ENCODE measurements at places on chromosomes 7 and 10.

GRCh38 chr7:34544621-34545020 lies 113.4 kb upstream of the NPSR1 start:
- no peak for DNase-seq

GRCh38 chr7:22001345-22002004 lies 55.8 kb upstream of the CDCA7L start:
- peak; percentile 59 for DNase-seq

- no peak for DNase-seq
These were observed 7.4 kb upstream of the KAZALD1 start for GRCh38 chr10:101054351-101054750.

DNA sequence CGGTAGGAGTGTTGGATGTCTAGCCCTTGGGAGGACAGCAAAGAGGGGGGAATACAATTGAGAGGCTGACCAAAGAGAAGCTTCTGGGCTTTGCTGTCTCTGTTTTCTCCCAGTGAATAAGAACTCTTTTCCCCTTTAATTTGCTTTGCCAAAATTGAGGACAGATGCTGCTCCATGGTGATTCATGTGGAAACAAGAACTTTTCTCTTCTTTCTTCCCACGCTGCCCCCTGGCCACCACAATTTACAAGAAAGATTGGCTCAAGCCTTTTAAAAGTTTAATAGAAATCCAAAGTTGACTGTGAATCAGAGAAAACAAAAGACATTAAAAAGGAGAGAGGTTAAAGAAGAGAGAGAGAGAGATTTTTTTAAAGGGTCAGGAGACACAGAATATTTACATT lies 49.0 kb downstream of the PRR15 start:
- no peak for DNase-seq

DNA sequence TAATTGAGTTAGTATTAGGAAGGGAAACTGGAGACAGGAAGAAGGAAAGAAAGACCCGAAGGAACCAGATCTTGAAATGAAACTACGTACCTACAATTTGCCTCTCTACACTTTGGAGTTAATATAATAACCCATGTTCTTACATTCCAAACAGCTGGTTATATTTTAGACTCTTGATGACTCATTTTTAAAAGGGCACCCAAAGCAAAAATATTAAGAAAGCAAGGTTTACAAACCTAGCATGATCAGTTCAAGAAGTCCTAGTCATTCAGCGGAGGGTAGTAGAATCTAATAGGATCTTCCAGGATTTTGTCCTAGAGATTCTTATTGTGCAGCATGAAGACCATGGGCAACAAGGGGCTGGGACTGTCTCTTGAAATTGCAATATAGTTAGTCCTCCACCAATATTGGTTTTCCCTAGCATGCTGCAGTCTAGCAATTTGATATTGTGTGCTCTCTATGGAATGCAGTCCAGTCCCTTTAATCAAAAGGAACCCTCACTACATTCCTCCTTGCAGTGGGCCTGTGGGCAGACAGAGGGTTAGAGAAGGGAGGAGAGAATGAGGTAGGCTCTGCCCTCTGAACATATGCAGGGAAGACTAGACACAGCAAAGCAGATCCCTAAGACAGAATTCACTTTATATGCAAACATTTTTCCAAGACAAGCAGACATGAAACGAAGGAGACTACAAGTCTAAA lies 230.3 kb downstream of the INHBA start:
- no peak for DNase-seq

DNA sequence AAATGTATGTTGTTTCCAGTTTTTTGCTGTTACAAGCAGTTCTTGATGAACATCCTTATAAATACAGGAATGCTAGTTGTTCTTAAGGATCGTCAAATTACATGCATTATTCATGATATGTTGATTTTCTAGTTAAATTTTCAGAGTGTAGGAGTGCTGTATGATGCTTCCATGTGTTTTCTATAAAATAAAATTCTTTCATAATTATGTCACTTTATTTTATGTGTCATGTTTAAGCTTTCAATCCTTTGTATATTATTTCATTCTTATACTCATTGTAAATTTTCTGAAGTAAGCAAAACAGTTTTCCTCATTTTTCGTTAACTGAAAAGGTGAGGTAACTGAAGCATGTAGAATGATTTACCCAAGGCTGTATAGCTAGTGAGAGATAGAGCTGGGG lies 16.8 kb upstream of the MYPN start:
- DNase-seq, result no peak

DNA sequence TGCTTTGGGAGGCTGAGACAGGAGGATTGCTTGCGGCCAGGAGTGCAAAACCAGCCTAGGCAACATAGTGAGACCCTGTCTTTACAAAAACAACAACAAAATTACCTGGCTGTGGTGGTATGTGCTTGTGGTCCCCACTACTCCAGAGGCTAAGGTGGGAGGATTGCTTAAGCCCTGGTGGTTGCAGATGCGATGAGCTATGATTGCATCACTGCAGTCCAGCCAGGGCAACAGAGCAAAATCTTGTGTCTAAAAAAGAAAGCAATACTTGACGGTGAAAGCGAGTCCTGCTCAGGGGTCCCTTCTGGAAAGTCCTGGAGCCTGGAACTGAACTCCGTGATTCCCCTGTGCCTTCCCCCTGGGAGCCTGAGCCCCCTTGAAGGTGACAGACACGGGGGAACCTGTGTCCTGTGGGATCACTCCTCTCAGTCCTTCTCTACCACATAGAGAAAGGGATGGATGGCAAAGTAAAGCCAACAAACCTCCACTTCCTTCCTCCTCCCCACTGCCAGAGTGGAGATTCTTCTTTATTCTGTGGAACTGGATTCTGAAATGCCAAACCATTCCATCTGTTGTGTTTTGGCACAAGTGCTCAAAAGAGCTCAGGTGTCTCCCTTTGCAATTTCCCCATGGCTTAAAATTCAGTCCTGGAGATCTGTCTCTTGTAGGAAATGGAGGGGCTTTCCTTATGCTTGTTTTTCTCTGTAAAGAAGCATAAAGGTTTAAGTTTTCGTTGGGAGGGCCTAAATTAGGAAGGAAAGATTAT lies 50.6 kb downstream of the KIAA1217 start:
- DNase-seq, result no peak

GRCh38 chr7:122789156-122789555 lies 86.4 kb upstream of the RNF148 start:
- no peak for DNase-seq

DNA sequence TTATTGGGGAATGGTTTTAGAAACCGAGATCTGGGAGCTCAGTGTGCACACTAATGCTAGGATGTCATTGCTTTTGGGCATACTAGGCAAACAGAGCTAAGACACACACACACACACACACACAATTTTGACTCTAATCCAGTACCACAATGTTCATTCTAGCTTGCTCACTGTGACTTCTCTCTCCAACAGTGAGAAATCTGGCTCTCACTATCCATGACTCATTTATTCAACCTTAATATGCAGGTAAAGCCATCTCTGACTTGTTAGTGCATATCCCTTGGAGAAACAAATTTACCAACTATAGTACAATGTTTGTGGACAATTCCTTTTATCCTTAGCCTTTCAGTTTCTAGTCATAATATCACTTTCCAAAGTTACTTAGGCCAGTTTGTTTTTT lies 5.9 kb upstream of the BMS1 start:
- DNase-seq, result no peak

DNA sequence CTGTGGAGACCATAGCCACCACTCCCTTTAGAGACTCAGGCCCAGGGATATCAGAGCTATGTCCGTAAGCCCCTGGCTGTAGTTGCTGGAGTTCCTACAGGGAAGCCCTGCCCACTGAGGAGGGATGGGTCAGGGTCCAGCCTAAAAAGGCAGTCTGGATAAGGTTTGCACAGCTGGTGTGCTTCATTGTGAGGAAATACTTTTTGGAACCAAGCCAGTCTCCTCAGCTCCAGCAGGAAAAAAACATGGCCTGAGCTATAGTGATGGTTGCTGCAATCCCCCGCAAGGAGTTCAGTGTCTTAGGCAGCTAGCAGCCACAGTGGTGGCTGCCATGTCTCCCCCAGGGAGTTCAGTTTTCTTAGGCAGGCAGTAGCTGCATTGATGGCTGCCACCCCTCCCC lies 52.6 kb upstream of the CYP2C8 start:
- DNase-seq, result no peak

GRCh38 chr7:146652176-146652575 lies 535.6 kb downstream of the CNTNAP2 start:
- no peak for DNase-seq

GRCh38 chr10:132386419-132386831 lies 10.6 kb upstream of the PWWP2B start:
- no peak for DNase-seq

DNA sequence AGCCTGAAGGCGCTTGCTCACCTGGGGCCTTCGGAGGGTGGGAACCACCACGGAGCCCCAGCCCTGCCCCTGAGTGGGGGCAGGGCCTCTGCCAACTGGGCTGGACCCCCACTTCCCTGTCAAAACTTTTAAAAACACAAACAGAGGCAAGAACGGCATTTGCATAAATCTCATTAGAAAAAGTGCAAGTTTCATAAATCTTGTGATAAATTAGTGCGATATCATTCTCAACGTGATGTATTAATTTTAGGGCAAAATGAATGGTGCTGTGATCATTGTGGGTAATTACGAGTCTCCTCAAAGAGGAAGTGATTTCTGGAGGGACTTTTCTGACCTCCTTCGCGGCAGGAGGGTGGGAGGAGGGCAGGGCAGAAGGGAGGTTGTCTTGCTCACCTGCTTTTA lies 98.3 kb downstream of the CDH23 start:
- DNase-seq, result peak; percentile 6

DNA sequence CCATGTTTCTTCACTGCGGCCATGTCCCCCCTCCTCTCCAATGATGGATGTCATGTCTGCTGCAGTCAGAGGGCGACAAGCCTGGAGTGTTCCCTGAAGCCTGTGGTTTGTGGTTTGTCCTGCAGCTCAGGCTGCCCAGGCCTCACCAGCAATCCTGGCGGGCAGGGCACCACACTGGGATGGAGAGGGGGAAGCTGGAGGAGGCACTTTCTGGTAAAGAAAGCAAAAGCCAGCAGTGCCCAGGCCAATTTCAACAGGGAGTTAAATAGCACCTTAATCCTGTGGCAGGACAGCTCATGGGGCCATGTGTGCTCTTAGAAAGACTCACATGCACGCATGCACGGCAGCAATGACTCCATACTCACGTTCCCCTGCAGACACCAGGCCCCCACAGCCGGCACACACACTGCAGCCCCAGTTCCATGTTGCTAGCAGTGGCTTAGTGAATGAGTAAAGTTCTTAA lies 158.3 kb downstream of the EGFR start:
- DNase-seq, result no peak

GRCh38 chr7:100874577-100875355 lies at the start of gene SRRT:
Gene SRRT (plus strand): TSS chr7:100875103. CDS start chr7:100875591, 488 bp downstream.
- DNase-seq, result peak; percentile 98

- DNase-seq, result peak; percentile 80
These were observed 49.6 kb upstream of the SMNDC1 start for GRCh38 chr10:110354322-110354766.

DNA sequence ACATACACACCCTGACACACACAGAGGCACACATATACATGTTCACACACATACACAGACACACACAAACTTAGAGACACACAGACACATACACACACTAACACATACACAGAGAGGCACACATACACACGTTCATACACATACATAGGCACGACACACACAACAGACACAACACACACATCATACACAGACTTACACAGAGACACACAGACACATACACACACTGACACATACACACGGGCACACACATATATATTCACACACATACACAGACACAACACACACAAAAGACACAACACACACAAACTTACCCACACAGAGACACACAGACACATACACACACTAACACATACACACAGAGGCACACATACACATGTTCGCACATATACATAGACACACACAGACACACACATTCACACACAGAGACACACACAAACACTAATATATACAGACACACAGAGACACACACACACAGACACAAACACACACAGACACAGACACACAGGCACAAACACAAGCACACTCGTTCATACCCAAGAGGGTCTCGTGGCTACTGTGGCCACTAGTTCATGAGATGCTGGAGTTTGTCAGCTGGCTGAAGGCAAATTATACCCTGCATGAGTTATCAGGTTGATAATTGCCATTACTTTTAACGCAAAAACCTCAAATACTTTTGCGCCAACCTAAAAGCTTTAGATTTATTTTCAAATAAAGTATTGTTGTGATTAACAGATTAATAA lies 17.7 kb upstream of the KLF6 start:
- no peak for DNase-seq

DNA sequence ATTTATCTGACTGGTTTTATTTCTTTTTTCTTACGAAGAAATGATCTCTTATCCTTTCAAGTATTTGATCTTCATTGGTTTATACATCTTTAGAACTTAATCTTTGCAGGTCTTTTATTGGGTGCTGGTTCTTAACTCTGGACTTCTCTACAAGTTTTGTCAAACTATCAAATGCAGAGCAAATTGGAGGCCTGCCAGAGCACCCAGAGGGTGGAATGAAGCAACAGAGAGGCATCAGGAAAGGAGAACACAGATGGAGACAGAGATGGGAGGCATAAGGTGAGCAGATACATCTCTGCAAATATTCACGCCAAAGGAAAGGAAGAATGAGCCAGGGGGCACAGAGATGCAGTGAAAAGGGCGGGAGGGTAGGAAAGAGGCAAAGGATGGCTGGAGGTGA lies 130.3 kb downstream of the PKD1L1 start:
- no peak for DNase-seq

- DNase-seq, result no peak
These were observed 315.8 kb downstream of the HPSE2 start for GRCh38 chr10:98919899-98920298.

DNA sequence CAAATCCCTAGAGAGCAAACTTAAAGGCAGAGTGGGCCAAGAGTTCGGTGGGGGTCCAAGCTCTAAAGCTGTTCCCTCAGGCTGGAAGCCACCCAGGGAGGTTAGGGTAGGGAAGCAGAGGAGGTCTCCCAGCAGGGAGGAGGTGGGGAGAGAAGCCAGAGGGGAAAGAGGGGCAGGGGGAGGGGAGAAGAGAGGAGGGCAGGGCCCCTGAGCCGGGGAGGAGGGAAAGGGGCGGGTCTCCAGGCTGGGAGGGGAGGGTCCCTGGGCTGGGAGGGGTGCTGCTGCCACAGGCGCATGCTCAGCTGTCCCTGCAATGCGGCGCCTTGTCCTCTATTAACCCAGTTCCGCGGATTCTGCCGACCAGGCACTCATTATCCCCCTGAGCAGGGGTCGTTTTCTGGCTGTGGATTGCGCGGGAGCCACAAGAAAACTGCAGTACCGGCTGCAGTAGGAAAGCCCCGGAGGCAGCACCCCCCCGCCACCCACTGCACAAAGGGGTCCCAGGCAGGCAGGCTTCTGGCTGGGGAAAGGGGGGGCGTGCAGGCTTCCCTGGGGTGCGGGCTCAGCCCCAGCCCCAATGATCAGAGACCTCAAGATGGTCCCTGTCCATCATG lies 49.3 kb downstream of the CAMK2B start:
- no peak for DNase-seq

GRCh38 chr7:82443547-82444219 lies at the start of gene CACNA2D1:
Gene CACNA2D1 (minus strand): TSS chr7:82443777.
- DNase-seq, result no peak

DNA sequence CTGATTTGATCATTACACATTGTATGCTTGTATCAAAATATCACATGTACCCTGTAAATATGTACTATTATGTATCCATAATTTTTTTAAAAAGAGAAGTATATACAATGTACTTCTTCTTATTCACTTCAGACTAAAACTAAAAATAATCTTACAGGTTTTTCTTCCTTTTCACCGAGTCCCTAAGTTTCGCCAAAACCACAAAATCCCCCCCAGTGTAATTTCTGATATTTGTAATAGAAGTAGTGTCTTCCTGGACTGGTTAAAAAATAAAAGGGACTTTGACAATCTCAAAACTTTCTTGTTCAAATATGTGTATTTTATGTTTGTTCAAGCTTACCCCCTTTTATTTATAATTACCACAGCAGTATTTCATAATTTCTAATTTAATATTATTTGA lies 23.9 kb downstream of the EPC1 start:
- DNase-seq, result no peak

- peak; percentile 14 for DNase-seq
These were observed 19.6 kb downstream of the SGMS1 start for GRCh38 chr10:50604049-50604640.

Data from CD4-positive, alpha-beta T cell treated with Interleukin-12 subunit alpha and Interleukin-12 subunit beta, for 1 hour (primary cell).